ENCODE measurements at places on chromosomes 4 and X.

GRCh38 chr4:87121341-87122065, 98.9 kb downstream of the KLHL8 start:
- DNase-seq = no peak

GRCh38 chrX:140712413-140713173, 3.0 kb downstream of the LINC00632 start:
- DNase-seq = no peak

GRCh38 chr4:119087656-119088055, 48.0 kb upstream of the MYOZ2 start:
- DNase-seq = no peak

DNA sequence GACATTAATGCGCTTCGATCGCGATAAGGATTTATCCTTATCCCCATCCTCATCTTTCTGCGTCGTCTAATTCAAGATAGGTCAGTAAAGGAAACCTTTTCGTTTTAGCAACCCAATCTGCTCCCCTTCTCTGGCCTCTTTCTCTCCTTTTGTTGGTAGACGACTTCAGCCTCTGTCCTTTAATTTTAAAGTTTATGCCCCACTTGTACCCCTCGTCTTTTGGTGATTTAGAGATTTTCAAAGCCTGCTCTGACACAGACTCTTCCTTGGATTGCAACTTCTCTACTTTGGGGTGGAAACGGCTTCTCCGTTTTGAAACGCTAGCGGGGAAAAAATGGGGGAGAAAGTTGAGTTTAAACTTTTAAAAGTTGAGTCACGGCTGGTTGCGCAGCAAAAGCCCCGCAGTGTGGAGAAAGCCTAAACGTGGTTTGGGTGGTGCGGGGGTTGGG, 528 bp upstream of the FGF2 start:
- DNase-seq = no peak

DNA sequence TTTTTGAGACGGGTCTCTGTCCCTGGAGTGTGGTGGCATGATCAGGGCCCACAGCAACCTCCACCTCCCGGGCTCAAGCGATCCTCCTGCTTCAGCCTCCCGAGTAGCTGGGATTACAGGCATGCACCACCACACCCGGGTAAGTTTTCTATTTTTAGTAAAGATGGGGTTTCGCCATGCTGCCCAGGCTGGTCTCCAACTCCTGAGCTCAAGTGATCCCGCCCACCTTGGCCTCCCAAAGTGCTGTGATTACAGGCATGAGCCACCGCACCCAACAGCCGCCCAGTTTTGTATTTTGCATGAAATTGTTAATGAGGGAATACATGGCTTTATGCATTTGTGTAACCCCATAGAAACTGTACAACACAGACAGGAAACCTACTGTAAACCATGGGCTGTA, 2.8 kb upstream of the ARHGAP4 start:
- no peak for DNase-seq

- DNase-seq = peak; percentile 39
Observed at GRCh38 chr4:119244832-119245231, 32.3 kb downstream of the USP53 start.

GRCh38 chr4:148618856-148619255, 176.6 kb upstream of the NR3C2 start:
- no peak for DNase-seq

DNA sequence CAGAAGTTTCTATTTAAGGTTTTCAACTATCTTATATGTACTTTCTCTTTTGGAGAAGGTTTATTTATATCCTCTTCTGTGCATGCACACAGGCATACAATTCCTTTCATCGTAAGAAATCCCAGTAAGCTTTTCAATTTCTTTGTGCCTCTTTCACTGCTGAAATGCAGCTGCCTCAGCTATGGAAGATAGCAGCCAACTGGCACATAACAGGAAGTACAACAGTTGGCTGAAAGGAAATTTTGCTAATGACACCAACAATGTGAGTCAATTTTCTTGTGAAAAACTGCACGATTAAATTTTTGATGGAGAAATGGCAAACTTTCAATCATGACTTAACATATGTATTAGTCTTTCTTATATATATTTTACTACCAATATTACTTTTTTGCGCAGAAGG, 74.5 kb upstream of the PAQR3 start:
- DNase-seq = peak; percentile 6
